ENCODE measurements at places on chromosomes 3 and 15. TPM values are rescaled to one million over a fixed set of nuclear protein-coding genes. Genes with fewer than 3 reads are reported as not detected.

GRCh38 chr3:10008588-10009344, 17.5 kb upstream of the FANCD2 start:
- H3K27me3 ChIP-seq, result no peaks in the 10 kb centered on the region
- peak overlapping the region; percentile 65 for H3K27ac ChIP-seq
- H3K4me1 ChIP-seq, result peaks cover 30% of the 10 kb centered on the region
- H3K36me3 ChIP-seq, result no peaks in the 10 kb centered on the region
- peak overlapping the region; percentile 40 for H3K4me3 ChIP-seq

DNA sequence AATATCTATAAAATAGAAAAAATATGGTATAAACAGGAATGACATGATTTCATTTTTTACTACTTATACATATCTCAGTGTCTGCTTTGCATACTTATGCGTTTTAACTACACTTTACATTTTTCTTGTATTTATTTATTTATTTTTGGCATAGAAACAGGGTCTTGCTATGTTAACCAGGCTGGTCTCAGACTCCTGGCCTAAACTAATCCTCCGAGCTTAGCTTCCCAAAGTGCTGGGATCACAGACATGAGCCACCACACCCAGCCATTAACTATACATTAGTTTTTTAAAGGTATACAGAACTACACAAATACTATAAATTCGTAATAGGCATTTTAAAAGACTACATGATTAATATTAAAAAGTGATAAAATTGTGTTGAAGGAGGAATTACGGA, 9.1 kb downstream of the ADAM10 start:
- no peak for DNase-seq
- H3K27ac ChIP-seq, result no peak overlapping the region
- peaks cover 39% of the 10 kb centered on the region for H3K4me1 ChIP-seq
- H3K27me3 ChIP-seq, result no peaks in the 10 kb centered on the region

CD200R1 gene
- 2.5 TPM for total RNA-seq

DNA sequence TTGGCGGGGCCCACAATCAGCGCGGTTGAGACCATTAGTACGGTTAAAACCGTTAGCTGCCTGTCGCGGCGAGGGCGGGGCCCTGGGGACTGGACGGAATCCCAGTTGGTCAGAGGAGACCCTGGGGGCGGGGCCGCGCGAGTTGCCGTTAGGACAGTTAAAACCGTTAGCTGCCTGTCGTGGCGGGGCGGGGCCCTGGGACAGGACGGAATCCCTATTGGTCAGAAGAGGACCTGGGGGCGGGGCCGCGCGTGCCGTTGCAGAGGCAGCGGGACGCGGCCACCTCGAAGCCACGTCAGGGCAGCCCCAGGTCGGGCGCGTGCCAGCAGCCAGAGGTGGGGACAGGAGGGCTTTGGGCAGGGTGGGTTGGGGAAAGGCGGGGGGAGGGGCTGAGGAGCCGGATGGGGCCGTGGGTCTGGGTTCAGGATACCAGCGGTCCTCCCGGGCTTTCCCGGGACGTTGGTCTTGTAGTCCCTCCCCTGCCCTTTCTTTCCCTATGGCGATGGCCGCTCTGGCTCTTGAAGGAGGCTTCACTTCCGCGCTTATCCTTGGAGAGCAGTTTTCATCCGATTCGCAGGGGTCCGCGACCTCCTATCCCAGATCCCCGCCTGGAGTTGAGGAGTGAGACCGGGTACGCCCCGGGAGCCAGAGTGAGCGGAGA, 28.0 kb downstream of the KLHDC8B start:
- H3K4me1 ChIP-seq, result peaks cover 16% of the 10 kb centered on the region
- DNase-seq, result peak; percentile 98
- no peaks in the 10 kb centered on the region for H3K36me3 ChIP-seq
- H3K4me3 ChIP-seq, result peak overlapping the region; percentile 31

Measured in sigmoid colon (tissue), 7 donors.